ENCODE measurements at places on chromosomes 11 and 22.

DNA sequence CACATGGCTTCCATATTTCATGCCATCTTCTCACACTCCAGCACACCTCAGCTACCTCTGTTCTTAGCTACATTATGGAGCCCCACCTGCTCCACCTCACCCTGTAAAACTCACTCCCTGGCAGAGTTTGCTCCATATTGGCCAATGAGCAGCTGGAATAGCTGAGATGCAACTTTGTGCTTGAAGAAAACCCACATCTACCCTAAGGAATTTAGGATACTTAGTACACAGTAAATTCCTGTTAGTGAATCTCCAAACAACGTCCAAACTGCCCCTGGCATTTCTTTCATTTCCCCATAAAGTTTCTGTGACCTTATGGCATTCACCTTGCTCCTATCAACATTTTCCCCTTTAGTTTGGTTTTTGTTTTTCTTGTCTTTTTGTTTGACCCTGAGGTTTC lies 2.2 kb upstream of the VWCE start:
- DNase-seq, result no peak

DNA sequence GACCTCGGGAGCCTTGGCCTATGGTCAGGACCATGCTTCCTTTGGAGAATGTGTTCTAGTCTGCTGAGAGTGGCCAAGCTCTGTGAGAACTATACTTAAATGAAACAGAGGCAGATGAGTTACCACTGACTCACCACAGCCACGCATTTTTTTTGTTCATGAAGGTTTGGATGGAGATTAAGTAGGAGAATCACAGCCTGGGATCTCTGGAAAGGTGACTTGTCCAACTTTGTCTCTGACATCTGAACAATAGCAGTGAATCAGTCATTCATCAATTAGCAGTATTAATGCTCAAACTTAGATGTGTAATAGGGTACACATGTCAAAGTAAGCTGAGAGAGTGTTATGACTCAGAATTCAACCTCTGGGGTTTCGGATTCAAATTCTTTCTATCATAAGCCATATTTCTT lies 100.7 kb upstream of the ANO3 start:
- DNase-seq, result no peak

DNA sequence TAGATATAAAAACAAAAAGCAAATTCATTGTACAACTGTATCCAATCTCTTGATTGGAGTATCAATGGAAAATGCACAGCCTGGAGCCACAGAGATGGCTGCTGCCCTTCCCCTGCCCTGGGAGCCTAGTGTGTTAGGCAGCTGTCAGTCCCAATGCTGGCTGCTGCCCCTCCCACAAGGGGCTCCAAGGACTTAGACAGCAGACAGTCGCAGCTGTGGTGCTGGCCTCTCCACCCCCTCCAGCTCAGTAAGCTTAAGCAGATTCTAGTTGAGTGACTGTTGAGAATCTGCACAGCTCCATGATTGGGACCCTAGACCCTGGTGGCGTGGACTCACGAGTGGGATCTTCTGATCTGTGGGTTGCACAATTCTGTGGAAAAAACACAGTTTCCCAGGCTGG lies 1511.2 kb downstream of the FAM181B start:
- DNase-seq, result no peak

GRCh38 chr22:45583504-45583903 lies 80.8 kb downstream of the FBLN1 start:
- peak; percentile 36 for DNase-seq

DNA sequence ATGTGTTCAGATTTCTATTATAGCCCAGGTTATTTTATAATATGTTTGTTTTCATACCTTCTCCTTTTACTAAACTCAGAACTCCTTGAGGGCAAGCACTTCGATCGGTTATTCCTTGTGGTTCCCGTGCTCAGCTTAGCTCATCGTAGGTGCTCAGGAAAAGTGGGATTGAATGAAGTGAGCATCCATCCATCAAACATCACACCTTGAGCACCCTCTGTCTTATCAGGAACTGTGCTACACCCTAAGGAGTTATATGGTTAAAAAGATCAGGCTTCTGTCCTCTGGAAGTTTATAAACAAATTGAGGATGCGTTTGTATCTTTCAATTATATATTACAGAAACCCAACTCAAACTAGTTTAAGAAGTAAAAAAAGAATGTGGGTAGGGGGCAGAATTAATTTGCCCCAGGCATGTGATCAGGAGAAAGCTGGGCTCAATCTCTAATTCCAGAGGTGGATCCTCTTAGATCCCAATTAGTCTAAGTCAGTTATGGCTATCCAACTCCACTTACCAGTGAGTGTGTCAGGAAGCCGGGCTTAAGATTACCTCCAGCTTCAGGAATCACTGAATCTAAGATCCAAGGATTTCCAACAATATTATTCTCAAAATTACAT lies 59.9 kb upstream of the RRAS2 start:
- no peak for DNase-seq

DNA sequence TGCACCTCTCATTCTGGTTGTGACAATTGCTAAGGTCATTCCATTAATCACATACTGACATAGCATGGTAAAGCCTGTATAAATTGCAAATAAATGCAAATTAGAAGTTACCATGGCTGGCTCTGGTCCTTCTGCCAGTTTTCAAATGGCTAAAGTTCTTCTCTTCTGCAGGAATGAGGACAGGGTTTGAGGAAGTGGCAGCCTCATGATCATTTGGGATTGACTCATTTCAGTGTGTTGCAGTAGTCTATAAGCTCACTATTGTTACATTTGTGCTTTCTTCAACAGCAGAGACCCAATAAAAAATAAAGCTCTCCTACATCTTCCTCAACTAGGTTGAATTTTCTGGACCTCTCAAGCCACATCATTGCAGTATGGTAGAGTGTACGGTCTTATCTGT lies 60.3 kb downstream of the NECTIN1 start:
- no peak for DNase-seq

- no peak for DNase-seq
These were observed 134.9 kb downstream of the CCDC81 start for GRCh38 chr11:86509588-86509974.

- DNase-seq, result no peak
These were observed 19.9 kb upstream of the SYT13 start for GRCh38 chr11:45305874-45306623.

GRCh38 chr22:24302591-24302990 lies 32.0 kb downstream of the SPECC1L start:
- DNase-seq, result no peak

DNA sequence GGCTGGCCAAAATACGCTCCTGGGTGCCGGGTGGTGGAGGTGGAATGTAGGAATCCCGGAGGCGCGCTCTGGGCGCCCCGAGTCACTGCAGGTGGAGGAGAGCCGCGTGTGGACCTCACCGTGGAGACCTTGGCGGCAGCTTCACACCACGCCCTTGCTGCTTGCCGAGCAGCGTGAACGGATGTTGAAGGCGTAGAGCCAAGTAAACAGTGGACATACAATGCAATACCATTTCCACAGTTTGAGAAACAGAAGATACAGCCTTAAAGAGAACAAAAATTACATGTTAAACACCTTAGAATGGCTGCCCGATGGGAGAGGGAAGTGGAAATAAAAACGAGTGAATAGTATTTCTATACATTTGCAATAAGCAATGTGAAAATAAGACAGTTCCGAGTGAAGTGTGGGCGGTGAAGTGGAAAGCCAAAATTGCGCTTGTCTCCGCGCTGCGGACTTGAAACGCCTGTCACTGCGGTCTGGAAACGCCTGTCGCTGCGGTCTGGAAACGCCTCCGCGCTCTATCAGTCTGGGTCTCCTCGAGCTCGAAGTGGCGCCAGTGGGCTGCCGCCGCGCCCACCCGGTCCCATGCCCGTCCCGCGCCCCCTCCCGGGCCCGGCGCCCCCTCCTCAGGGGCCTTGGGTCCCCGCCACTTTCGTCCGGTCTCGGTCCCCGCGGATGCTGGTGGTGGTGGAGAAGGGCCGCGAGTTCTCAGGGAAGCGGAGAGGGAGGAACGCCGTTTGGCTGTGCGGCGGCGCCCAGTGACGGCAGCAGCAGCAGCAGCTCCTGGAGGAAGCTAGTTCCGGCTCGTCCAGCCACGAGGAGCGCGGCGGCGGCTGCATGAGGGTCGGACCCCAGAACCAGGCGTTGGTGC lies 1.6 kb downstream of the NCR3LG1 start:
- peak; percentile 60 for DNase-seq

GRCh38 chr11:11261629-11262028 lies 91.4 kb downstream of the CSNK2A3 start:
- no peak for DNase-seq

- DNase-seq, result no peak
These were observed 76.9 kb upstream of the TCF20 start for GRCh38 chr22:42347281-42347824.

DNA sequence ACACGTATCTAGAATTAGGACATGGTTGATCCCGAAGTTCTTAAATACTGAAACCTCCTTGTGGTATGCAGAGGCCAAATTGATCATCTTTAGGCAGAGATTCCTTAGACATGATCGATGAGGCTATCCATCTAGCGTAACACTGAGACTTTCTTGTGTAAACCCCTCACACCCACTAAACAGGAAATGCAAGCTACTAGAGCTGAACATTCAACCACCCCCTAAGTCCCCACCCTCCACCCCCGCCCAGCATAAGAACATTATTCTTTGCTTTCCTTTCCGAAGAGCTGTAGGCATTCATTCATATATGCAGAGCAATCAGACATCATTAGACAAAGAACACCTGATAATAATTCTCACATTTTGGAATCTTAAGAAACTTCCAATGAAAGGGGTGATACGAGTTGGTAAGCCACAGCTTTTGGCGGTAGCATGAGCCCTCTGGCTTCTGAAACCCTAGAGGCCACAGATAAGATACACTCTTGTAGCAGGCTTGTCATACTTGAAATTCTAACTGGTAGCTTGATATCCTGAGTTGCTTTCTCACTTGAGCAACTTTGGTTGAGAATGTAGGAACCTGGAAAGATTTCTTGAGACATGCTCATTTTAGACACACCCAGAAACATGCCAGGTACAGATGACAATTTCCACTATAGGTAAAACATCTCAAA lies 42.2 kb downstream of the FLI1 start:
- peak; percentile 48 for DNase-seq

DNA sequence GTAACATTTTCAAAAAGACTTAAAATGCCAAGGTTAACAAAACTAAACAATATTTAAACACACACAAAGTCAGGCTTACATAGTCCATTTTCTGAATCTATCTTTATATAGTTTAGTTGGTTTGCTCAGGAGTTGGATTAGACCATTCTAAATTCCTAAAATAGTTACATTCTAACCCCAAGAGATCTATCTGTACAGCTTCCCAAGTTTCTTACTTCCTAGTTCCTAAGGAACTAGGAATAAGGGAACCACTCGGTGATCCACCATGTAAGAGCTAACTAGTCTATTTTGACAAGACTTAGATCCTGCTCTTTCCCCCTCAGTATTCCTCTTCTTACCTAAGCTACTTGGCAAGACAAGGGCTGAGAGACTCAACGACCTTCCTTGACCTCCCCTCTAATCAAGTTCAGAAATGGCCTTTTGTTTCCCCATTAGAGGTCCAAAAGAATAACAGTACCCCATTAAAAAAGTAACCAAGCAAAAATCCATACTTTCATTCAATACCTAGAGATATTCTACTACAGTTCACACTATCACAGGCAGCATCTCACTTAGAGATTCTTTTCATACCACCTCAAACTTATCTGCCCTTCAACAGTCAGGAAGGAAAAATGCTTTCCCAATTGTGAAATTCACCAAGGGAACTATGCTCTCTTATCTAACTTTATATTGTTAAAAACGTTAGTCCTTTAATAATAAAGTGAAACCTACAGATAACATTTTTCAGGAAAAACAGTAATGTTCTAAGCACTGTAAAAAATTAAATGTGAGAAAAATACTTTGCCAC lies 253.1 kb downstream of the TTC28 start:
- DNase-seq, result no peak

DNA sequence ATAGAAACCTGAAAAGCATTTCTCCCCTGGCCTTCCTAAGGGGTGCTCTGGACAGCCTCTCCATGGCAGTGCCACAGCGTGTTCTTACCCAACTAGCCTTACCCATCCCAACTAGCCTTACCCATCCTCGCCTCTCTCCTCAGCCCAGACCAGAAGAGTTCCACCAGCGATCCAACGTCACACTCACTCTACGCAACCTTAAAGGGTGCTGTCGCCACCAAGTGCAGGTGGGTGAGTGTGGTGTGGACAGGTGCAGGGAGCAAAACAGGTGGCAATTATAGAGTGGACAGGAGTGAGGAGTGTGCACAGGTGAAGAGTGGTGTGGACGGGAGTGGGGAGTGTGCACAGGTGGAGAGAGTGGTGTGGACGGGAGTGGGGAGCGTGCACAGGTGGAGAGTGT lies 17.8 kb downstream of the TMEM121B start:
- DNase-seq, result no peak

DNA sequence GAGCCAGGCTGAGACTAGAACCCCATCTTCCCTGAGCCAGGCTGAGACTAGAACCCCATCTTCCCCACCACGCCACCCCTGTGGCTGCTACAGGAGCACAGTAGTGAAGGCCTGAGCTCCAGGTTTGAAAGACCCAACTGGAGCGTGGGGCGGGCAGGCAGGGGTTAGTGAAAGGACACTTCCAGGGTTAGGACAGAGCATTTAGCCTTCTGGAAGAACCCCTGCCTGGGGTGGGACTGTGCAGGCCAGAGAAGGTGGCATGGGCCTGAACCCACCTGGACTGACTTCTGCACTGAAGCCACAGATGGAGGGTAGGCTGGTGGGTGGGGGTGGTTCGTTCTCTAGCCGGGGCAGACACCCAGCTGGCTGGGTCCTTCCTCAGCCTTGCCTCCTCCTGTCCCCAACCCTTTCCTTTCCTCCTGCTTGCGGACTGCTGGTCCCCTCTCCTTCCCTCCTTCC lies 24.1 kb downstream of the SUN2 start:
- DNase-seq, result no peak

- DNase-seq, result no peak
These were observed 145.7 kb downstream of the TTC17 start for GRCh38 chr11:43504316-43504950.

DNA sequence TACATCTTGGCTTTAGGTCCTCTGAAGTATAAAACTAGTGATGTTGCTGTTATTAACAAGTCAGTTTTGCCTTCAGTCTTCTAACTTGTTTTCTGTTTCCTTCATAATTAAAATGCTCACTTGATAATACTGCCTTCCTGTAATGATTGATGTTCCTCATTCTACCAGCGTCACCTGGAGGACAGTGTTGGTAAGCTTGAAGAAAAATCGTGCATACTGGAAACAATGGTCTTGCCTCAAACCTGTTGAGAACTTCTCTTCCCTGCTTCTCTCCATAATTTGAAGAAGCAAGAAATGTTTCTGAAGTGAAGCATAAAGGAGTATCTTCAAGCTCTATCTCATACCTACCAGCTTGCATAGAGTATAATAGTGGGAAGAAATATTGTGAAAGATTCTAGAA lies 3.0 kb downstream of the YWHAH start:
- peak; percentile 67 for DNase-seq

GRCh38 chr22:50445071-50445879 lies 29.6 kb downstream of the SBF1 start:
- DNase-seq, result no peak

GRCh38 chr11:67409781-67410368 lies 5.6 kb upstream of the CARNS1 start:
- DNase-seq, result no peak

All from activated naive CD4-positive, alpha-beta T cell treated with anti-CD3 and anti-CD28 coated beads, Interleukin-2, amount 10 ng/mL, durations not matched to agents 7 days and 5 days (primary cell).